ENCODE measurements at places on chromosomes 2 and 18.

DNA sequence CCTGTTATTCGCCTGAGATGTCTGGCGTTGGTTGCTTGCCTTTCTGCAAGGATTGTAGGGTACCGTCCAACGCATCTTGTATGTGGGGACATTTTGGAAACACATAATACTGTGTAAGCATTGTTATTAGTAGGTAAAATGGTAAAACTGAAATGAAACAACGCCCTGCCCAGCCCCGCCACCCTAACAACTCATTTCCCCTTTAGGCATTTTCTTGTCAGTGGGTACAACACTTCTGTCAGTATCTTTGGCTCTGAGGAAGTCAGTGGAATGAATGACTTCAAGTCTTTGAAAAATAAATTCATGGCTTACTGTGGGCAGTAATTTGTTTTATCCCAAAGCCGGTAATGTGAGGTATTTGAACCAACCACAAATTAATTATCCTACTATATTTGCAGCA, 86.0 kb downstream of the FMNL2 start:
- DNase-seq, result no peak

DNA sequence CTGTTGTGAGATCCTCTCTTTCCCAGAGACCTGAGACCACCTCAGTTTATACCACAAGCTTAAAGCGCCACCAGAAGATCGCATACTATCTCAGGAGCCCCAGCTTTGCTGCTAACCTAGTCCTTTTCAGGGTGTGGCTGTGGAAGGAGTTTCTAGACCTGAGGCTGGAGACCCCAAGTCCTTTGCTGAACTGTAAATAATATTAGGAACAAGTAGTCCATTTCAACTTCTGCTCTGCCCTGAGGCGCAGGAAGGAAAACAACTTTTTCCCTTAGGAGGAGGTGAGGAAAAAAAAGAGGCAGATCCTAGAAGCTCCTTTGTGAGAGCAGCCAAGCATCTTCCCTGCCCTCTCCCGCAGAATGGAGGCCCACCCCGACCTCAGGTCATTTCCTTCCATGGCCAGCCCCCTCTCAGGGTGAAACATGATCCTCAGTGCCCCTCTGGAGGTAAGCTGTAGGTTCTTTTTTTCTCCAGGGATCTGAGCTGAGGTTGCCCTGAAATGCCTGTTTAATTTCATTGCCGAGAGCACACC, 122.8 kb upstream of the LGALSL start:
- no peak for DNase-seq

GRCh38 chr18:62490967-62491695, 31.7 kb upstream of the ZCCHC2 start:
- no peak for DNase-seq

DNA sequence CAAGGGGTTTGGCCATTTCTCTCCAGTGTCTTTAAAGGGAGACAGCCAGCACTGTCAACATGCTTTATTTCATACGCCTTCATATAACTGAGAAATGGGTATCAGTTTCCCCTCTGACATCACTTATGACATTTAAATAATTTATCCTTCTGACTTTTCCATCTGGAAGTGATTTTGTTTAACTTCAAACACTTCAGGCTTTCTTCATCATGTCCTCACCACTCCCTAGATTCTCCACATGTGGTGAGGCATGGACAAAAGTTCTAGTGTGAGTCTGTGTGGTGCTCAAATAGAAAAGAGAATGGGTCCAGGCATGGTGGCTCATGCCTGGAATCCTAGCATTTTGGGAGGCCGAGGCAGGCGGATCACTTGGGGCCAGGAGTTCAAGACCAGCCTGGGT, 158.6 kb downstream of the TXNL1 start:
- no peak for DNase-seq

GRCh38 chr2:85579266-85579935, 2.0 kb downstream of the VAMP8 start:
- DNase-seq, result peak; percentile 70

DNA sequence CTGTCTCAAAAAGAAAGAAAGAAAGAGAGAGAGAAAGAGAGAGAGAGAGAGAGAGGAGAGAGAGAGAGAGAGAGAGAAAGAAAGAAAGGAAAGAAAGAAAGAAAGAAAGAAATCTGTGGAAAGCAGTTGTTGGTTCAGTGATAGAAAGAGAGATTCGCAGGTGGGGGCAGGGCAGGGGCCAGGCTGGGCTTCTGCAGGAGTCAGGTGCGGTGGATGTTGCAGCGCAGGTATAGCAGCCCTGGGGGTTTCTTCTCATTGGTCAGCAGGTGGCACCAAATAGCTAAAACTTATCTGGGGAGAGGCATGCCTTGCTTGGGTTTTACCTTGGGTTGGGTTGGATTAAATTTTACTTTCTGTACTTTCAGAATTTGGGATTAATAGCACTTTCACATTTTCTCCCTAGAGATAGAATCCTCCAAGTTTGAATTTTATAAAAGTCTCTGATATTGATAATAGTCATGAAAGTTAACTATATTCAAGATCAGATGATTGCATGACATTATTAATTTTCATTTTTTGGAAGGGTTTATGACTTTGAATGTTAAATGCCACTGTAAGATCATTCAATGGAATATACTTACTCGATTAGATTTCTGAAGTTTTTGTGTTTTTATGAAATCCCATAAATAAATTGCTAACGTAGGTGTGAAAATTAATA, 66.6 kb downstream of the SPTBN1 start:
- DNase-seq, result peak; percentile 63

- no peak for DNase-seq
Measured at GRCh38 chr2:11742317-11742701, 4.1 kb upstream of the LPIN1 start.

DNA sequence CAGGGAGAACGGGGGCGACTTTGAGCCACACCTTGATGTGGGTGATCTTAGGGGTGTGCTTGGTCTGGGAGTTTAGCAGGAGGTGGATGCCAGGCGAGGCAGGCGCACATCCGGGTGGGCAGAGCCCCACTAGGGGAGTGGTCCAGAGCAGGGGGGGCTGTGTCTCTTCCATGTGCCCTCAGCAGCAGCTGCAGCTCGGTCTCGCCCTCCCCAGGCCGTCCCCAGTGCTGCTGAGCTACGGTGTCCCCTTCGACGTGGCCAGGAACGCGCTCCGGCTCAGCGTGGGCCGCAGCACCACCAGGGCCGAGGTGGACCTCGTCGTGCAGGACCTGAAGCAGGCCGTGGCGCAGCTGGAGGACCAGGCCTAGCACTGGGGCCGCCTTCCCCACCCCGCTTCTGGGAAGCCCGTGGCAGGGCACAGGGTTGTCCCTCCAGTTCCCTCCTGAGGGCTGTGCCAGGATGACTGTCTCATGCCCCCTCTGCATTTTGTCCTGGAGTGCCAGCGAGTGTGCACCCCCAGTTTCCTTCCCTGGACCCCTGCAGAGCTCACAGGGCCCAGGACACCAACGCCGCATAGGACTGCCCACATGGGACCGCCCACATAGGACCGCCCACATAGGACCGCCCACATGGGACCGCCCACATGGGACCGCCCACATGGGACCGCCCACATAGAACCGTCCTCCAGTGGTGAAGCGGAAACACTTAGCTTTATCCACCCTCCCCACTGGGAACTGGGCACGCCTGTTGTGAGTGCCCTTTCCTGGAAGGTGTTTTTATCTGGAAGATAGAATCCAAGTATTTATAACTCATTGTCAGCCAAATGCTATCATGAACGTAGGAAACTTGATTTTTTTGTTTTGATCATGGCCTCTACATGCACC, 1.9 kb upstream of the ESPNL start:
- DNase-seq, result peak; percentile 13

DNA sequence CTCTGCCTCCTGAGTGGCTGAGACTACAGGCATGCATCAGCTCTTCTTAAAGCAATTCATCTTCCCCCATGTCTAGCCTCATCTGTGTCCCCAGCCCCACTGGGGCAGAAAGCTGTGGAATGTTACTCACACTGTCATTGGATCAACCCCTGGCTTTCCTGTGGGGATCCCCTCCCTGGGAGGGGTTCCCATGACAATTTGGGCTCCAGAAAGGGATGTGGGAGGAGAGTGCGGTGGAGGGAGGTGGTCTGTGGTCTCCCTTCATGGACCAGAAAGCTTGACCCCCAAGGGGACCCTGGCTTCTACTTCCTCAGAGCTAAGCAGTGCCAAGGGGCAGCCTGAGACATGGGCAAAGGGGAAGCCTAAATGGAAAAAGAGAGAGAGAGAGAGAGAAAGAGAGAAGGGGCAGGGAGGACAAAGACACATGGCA, 1.3 kb downstream of the NGEF start:
- DNase-seq, result no peak

DNA sequence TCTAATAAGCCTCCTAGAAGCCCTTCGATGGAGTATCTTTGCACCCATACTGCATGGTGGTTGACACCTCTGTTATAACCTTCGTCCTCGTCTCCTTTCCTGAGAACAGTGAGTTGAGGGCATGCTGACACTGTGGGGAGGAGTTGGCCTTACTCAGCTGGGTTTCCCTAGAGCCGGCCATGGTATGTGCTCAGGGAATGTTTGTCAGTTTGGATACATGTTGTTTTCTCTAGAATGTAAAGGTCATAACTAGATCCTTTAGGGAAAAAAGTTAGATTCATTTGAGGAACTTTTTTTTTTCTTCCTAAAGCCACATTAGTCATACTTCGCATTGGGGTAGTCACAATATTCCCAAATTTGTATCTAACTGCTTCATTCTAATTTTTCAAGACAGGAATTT, 106.0 kb upstream of the FOSL2 start:
- DNase-seq, result peak; percentile 49

DNA sequence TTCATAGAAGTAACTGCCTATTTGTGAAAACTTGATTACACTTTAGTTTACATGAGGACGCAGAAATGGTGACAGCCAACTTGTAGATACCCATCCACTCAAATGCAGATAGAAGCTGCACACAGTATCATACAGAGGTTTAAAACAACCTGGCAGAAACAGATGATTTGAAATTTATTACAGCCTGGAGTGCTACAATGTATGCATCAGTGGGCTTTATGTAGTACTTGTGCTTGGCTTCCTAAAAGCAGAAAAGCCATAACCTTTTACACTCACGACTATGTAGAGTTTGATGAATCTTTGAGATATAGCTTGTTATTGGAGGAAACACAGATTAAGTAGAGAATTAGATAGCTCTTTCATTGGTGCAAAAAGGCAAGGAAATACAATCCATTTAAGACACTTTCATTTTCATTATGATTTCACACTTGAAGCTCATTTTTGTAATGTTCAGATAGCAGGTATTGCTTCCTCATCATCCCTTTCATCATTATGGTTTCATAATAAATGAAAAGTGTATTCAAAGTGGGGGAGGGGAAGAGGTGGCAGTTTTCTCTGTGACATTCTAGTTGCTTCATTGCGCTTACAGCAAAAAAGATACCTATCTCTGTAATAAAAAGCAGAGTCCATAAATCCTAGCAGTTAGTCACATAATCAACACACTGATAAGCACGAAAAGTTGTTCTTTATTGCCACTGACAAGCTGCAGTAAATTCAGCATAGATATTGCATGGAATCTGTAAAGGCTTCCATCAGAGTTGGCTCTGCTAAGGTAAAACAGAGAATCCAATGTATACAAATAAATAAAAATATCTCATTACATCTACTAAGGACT, 789.8 kb upstream of the FSHR start:
- DNase-seq, result peak; percentile 22

- peak; percentile 56 for DNase-seq
Measured at GRCh38 chr2:195658541-195658890, 1.5 kb downstream of the SLC39A10 start.

DNA sequence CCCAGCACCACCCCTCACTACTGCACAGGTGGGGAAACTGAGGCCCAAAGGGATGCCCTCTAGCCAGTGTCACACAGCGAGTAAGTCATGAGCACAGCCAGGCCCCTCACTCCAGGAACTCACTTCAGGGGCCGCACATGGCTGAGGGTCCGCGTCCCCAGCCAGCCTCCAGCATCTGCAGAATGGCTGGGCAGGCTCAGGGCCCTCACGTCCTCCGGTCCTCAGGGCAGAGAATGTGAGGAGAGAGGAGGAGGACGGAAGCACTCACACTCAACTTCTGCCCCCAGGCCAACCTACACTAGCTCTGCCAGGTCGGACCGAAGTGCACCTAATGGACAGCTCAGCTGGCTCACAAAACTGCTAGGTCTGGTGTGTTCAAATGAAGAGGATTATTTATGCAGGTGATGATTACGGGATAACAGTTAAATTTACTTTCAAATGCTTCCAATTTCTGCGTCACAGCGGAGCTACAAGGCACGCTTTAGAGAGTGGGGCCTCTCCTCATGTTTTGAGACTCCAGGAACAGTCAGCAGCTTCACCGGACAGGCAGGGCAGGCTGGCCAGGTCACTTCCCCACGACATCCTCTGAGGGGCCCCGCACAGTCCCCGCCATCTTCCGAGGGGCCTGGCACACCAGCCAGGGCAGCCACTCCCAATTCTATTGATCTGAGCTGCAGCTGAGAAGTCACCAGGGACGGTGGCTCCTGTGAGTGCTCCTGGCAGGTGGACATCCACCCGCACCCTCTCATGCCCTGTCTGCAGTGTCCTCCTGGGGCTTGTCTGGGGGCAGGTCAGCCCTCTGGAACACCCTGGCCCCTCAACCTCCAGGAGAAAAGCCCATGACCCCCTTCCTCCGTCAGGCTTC, 26.5 kb downstream of the KIF1A start:
- no peak for DNase-seq

DNA sequence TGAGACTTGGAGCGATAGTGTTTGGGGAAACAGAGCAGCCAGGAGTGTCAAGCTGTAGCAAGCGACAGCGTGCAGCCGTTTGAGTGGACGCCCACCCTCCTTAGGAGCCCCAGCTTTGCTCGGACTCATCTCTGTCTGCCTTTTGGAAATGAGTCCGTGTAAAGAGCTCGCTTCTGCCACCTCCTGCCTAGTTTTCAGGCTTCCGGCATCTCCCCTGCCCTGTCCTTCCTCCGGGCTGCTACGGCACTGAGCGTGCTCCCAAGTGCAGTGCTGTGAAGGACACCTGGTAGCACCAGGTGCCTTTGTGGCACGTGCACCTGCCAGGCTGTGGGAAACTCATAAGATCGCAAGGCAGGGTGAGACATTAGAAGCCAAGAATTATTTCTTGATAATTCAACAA, 117.1 kb downstream of the RNF144A start:
- DNase-seq, result no peak

DNA sequence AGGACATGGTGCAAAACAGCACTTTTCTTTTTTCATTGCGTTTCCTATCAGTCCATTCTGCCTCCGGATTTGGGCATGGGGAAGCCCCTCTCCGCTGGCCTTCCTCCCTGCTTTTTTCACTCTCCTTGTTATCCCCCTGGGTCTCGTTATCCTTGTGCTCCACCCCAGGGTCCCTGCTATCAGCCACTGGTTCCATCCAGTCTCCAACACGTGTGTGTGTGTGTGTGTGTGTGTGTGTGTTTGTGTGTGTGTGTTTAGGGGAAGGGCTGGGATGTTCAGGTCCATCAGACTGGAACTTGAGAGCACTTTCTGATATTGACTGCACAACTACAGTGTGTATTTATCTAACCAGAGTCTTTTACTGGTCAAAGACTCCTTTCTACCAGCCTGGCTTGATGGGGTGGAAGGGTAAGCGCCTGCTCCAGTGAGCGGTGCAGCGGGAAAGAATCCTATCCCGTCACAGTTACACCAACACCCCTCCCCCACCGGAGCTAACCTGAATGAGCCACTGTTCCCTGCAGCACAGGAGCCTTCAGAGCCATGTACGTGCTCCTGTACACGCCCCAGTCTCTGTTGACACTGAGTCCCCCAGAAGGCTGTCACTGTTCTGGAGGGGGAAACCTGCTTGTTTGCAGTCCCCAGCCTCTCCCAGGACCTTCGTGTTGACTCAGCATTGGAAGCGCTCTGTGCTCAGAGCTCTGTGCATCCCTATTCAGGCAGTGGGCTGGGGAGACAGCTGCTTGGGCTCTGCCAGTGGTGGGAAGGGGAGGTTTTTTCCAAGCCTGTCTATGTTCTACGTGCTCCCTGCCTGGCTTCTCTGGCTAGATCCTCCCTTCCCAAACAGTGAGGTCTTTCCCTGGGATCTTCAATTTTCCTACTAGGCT, 4.6 kb downstream of the INHA start:
- DNase-seq, result peak; percentile 64
